ENCODE measurements at places on chromosomes 3 and 15. TPM values are rescaled to one million over a fixed set of nuclear protein-coding genes. Genes with fewer than 3 reads are reported as not detected.

LSG1 gene
- total RNA-seq: 41.9 TPM

LSMEM2 gene
- not detected for total RNA-seq

ZPLD1 gene
- 0.33 TPM for total RNA-seq

P2RY14 gene
- 0.41 TPM for total RNA-seq

ZNF620 gene
- total RNA-seq: 0.99 TPM

C2CD4A gene
- total RNA-seq: not detected

MYH15 gene
- total RNA-seq: 0.99 TPM

MASP1 gene
- total RNA-seq: 19.2 TPM

DNAH12 gene
- total RNA-seq: 0.09 TPM
